ENCODE measurements at places on chromosomes 7 and 10.

- DNase-seq, result peak; percentile 75
Observed at GRCh38 chr7:44382459-44383265, 57.3 kb upstream of the CAMK2B start.

DNA sequence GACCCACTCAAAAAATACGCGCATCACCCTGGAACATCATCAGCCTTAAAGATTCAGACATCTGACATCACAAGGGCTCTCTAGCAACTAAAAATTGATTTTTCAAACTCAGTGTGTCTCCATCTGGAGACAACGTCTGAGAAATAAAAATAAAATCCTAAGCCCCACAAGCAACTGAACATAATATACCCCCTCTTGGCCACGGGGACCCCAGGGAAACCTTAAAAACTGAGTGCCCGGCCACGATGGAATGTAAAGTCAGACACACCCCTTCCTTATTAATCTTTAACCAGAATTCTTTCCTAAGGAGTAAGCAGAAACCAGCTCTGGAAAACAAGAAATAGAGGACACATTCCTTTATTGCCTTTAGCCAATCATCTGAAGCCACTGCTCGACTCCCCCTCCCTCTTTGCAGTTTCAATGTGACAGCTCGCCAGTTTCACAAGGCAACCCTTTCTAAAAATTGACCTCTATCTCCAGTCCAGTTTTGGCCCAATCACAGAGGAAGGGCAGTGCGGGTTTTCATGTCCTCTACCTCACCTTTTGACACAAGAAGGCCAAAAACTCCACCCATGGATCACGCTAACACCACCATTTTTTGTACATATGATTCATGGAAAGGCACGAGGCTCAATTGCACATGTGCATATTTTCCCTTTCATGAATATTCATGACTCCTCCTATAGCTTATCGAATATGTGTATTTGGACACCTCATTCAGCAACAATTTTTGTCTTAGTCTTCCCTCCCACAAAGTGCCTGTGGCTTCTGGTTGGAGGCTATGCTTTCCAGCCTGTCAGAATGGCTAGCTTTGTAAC is 24.2 kb downstream of the IFIT3 start:
- DNase-seq, result no peak

DNA sequence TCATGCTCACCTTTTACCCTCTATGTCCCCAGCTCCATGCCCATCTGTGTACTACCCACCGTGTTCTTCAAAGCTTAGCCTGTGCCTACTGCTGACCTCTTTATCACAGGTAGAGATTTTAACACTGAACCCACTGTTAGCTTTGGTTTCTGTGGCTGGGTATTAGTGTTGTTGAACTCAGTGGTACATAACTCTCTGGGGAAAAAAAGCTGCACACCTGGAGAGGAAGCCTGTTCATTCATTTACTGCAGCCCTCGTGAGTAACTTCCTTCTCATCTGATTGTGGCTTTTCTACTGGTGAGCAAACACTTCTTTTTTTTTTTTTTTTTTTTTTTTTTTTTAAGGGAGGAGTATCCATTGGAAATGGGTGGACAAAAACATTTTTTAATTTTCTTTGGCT is 326.3 kb downstream of the CCSER2 start:
- no peak for DNase-seq

- DNase-seq, result no peak
Observed at GRCh38 chr10:108412323-108412722, 1247.8 kb upstream of the SORCS1 start.

DNA sequence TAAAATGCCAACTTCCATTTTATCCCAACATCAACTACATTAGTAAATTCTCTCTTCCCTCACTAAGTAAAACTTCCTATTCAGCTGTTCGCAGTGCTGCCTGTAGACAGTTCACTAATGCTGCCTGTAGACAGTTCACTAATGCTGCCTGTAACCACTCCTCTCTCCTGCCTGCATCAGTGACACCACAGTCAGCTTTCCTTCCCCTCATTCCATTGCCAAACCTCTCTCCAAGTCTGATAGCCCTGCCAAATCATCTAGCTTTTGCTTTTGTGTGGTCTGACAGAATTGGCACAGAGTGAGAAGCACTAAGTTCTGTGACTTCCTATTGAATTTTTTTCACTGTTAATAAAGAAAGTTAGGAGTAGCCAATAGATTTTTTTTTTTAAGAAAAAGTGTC is 43.0 kb upstream of the MACC1 start:
- no peak for DNase-seq

GRCh38 chr10:110310741-110311140 is 6.0 kb upstream of the SMNDC1 start:
- no peak for DNase-seq

- no peak for DNase-seq
Observed at GRCh38 chr7:7922684-7923385, 45.8 kb upstream of the GLCCI1 start.
